ENCODE measurements at places on chromosomes 4 and X.

- no peak for DNase-seq
These were observed 201.4 kb downstream of the CCNG2 start for GRCh38 chr4:77358315-77358928.

DNA sequence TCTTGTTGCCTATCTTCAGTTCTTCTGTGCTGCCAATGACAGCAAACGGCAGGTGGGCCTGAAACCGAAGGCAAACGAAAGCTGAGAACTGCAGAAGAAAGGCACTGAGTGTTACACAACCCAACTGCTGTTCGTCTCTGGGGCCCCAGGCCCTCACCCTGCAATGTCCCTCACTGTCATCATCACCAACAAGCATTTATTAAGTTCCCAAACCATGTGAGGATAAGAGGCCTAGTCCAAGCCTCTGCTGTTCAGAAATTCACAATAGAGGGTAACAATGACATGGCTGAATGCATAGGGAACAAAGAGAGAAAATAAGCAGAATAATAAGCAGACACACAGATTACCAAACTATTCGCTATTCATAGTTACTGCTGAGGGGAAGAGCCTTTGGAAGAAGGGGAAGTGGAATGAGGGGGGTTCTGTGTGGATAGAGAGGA lies 34.5 kb upstream of the NKRF start:
- DNase-seq: no peak

DNA sequence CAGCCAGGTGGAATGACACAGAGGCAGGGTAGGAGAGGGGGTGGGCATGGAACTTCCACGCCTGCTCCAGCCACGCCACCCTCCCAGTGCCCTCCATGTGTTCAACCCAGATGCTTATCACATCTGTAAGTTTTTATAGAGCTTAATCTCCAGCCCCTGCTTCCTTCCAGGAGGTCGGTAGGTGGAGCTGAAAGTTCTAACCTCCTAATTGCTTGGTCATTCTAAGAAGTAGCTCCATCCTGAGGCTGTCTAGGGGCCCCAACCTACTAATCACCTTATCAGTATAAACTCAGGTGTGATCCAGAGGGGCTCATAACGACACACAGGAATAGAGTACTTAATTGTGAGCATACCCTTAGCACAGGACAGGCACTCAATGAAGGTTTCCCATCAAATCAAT lies 18.3 kb downstream of the QDPR start:
- no peak for DNase-seq

- no peak for DNase-seq
These were observed 461.5 kb downstream of the FSTL5 start for GRCh38 chr4:161702287-161702686.

GRCh38 chr4:151700566-151701316 lies 60.1 kb downstream of the GATB start:
- no peak for DNase-seq

DNA sequence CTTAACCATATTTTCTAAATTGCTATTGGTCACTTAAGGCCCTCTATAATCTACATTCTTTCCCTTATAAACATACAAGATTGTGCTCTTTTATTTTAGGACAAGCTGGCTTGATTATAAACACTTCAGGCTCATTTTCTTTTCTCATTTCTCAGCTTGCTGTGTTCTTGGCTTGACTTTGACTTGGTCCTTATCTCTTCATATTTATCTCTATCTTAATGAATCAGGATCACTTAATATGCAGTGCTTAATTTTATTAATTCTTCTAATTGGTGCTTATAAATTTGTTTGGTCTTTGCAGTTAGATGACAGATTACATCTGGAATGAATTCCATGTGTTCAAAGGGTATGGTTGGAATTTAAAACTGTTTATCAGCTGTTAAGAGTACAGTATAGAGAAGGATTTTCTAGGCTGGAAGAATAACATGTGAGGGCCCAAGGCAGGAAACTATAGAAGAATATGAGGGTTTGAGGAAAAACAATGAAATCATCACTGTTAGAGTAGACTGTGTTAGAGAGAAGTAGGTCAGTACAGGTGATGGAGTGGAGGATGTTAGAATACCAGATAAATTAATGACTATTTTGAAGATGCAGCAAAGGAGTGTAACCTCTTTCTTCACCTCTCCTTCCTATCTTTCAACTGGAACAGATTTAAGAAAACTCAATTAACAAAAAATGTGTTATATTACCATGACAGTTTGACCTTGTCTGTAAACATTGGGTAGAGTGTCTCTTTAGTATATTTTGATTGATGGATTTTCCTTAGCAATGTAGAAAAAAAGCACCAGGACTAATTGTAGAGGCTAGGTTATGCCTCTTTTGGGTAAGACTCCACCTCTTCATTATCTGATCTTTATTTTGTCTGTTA lies 169.6 kb downstream of the RAPGEF2 start:
- no peak for DNase-seq

DNA sequence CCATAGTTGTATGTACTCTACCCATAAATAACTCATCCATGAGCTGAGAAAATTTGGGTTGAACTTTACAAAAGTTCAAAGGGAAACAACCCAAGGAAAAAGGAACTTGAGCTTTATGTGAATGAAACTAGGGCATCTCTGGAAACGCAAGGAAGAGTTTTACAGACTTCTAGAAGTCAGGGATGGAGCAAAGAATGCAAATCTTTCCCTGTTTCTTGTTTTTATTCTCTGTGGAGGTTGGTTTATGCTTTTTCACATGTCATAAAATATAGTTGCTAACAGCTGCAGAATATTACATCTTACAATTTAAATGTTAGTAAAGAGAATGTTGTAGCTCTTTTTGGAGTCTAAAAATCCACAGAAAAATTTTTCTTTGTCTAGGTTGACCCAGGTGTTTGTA lies 754.1 kb downstream of the PCDH7 start:
- DNase-seq: no peak

- DNase-seq: no peak
These were observed 358.9 kb downstream of the TRAM1L1 start for GRCh38 chr4:116726523-116726922.

DNA sequence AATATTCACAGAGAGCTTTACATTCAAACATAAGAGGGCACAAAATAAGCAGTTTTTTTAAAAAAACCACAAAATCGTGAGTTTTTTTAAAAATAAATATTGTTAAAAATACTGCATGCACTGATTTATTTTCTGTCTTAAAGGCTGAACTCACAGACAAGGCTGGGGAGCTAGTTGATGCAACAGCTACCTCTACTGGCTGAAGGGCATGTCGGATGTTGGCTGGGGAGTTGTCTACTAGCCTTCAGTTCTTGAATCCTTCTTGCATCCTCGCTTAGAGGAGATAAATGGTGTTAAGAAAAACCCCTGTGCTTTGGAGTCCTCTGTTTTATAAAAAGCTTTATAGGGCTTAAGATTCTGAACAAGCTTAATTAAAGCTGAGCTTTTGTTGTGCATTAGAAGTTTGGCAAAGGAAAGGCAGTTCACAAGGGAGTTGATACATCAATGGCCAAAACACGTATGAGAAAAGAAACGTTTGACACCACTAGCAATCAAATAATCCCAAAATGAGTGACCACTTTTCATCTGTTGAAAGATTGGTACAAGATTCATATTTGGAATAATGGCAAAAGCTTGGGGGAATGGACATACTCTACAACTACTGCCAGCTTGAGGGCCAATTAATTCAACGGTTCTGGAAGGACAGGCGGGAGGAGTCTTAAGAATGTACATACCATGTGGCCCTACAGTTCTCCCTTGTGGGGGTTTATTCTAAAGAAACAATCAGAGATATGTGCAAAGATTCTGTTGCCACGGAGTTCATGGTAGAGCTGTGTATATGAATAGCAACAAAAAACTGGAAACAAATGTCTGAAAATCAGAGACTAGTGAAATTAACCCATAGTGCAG lies 94.7 kb downstream of the SEL1L3 start:
- DNase-seq: no peak

DNA sequence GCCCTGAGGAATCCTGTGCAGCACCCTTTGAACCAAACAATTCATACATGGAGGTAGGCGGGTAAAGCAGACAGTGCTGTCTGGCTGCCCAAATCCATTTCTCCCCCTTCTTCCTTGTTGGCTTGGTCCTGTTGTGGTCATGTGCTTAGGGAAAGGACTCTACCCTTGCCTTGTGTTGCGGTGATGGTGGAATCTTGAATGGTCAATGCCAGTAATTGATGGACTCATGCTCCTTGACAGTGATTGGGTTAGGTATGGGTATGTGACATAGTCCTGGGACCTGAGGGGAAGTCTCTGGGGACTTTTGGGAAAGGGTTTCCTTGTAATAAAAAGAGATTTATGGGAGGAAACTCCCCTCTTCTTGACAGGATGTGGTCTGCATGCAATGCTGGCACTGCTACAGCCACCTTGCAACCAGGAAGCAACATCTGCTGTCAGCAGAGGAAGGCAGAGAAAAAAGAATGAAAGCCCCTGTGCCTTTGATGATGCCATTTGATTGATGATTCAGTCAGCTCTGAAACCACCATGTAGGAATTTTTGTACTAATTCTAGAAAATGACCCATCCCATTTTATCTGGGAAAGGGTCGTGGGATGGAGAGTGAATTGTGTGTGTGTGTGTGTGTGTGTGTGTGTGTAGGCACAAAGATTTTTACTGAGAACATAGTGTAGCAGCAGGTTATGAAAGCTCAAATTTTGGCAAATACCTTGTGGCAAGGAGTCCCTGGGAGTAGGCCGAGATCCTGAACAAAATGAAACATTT lies 30.0 kb upstream of the HUWE1 start:
- no peak for DNase-seq

DNA sequence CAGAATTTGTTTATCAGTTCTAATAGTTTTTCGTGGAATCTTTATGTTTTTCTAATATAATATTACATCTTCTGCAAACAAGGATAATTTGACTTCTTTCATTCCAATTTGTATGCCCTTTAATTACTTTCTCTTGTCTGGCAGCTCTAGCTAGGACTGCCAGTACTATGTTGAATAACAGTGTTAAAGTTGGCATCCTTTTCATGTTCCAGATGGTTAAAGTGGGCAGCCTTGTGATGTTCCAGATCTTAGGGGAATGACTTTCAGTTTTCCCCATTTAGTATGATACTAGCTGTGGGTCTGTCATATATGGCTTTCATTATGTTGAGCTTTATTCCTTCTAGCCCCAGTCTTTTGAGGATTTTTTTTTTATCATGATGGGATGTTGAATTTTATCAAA lies 220.6 kb upstream of the WDFY3 start:
- no peak for DNase-seq

DNA sequence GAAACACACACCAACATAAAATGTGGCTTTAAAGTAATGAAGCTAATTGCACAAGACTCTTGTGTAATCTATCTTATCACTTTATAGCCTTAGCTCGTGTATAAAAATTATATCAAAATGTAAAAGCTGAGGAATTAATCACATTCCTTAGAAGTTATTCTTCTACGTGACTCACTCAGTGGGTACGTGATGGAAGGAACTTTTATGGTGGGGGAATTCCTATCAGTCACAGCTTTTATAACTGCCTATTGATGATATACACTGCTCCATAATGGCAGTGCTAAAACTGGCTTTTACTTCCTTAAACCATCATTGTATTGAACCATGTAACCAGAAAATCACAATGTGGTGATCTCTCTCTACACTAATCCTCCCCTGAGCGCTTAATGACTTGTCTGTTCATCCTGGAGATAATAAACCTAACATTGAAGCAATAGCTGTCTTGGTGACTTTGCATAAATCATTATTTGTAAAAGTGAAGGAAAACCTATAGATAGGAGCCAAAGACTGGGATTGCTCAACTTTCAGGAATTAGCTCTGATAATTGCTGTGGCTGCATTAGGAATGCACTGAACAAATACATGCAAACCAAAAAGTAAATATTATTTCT lies 276.7 kb downstream of the GBA3 start:
- DNase-seq: no peak

DNA sequence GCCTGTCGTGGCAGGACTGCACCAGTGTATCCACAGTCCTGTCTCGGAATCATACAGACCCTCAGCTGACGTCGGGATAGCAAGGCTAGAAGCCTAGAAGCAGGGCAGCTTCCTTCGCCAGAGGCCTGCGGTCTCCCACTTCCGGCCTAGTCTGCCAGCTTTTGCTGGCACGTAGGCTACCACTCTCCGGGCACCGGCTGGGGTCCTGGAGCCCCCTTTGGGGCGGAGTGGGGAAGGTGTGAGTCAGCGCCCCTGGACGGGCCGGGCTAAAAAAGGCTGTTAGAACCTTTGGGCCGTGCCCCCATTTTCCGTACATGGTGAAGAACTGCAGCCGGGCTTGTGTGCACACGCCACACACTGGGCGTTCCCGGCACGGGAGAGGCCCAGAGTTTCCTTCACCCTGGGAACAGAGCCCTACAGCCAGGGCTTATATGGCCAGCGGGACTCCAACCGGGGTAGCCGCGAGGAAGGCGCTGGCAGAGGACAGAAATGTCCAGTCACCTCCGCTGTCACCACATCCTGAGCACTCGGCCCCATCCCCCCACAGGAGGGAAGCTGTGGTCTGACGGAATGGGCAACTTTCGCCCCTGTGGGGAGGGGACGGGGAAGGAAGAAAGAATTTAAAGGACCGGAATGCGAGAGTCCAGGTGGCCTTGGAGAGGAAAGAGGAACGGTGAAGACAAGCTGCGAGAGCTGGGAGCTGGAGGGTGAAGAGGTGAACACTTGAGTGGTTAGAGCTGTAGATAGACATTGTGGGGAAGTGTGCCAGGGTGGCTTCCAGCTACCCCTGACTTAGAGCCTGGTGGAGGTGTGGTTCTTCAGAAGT lies 4.6 kb downstream of the MAGIX start:
- peak; percentile 37 for DNase-seq

- DNase-seq: no peak
These were observed 146.3 kb downstream of the LDB2 start for GRCh38 chr4:16752150-16752549.

DNA sequence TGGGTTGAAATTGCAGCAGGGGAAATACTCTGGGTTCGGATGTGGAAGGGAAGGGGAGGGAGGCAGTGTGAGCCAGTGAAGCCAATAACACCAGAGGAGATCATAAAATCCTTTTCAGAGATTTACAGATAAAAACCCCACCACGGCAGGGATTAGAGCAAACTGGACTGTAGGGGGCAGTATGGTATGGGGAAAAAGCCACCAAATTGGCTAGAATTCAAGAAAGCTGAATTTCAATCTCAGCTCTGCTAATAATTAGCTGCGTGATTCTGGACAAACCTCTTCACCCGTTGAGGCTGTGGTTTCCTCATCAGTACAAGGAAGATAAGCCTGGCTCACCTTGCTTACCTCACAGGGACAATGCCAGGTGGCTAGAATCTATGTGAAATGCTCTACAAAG lies 108.1 kb downstream of the ATG4A start:
- no peak for DNase-seq

DNA sequence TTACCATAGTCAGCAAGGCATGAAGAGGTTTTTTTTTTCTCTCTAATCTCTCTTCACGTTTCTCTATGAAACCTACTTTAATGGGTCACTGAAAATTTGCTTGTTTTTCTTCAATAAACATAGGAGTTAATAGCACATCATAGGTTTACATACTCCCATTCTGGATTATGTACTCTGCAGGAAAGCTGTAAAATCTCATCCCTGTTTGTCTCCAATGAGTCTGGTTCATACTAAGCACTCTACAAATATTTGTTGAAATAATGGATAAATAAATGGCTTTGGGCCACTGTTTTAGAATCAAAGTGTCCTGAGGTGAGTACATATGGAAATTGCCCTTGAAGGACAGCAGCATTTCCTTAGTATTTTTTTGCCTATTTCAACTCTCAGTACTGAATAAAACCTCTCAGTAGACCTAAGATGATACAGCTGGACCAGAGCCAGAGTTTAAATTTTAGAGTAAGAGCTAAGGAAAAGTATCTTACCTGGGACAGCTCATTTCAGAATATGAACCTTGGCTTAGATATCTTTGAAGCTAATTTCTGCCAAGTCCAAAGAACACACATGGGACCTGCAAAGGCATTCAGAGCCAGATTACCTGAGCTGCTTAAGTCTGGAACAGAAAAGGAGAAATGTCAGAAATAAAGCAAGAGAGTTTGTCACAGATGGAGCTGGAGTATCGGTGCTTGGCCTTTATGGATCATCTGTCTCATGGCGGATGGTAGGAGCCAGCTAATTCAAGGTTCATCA lies 34.4 kb downstream of the PF4 start:
- DNase-seq: no peak

Measured in stimulated activated CD8-positive, alpha-beta memory T cell treated with anti-CD3 and anti-CD28 coated beads, Interleukin-7, amount 100 ng/mL, for 24 hours (primary cell).